ENCODE measurements at places on chromosomes 16 and 17. TPM values are rescaled to one million over a fixed set of nuclear protein-coding genes. Genes with fewer than 3 reads are reported as not detected.

- H3K4me1 ChIP-seq = peaks cover 11% of the 10 kb centered on the region
- peak overlapping the region; percentile 76 for H3K4me3 ChIP-seq
- peak overlapping the region; percentile 82 for H3K27ac ChIP-seq
- peaks cover 3% of the 10 kb centered on the region for H3K36me3 ChIP-seq
Observed at GRCh38 chr16:47779201-47780016, 318.3 kb downstream of the PHKB start.

DNA sequence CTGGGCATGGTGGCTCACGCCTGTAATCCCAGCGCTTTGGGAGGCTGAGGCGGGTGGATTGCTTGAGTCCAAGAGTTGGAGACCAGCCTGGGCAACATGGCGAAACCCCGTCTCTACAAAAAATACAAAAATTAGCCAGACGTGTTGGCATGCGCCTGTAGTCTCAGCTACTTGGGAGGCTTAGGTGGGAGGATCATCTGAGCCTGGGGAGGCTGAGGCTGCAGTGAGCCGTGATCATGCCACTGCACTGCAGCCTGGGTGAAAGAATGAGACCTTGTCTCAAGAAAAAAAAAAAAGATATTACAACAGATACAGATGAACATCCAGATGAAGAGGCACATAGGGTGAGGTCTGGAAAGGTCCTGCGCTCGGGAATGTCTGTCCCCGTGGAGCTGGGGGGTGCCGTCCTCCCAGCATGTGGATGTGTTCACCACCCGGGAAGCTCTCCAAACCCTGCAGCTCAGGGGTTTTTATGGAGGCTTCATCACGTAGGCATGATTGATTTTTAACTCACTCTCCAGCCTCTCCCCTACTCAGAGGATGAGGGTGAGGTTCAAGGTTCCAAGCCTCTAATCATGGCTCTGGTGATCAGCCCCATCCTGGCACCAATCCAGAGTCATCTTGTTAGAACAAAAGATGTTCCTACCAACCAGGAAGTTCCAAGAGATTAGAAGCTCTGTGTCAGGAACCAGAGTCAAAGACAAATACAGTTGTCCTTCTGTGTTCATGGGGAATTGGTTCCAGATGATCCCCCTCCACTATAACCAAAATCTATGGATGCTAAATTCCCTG is 85.0 kb upstream of the DNAJA2 start:
- no peaks in the 10 kb centered on the region for H3K4me1 ChIP-seq
- no peak for DNase-seq
- no peaks in the 10 kb centered on the region for H3K36me3 ChIP-seq
- H3K27me3 ChIP-seq = no peaks in the 10 kb centered on the region
- no peak overlapping the region for H3K27ac ChIP-seq
- H3K4me3 ChIP-seq = no peak overlapping the region

XYLT2 gene
- total RNA-seq = 63.9 TPM

DNA sequence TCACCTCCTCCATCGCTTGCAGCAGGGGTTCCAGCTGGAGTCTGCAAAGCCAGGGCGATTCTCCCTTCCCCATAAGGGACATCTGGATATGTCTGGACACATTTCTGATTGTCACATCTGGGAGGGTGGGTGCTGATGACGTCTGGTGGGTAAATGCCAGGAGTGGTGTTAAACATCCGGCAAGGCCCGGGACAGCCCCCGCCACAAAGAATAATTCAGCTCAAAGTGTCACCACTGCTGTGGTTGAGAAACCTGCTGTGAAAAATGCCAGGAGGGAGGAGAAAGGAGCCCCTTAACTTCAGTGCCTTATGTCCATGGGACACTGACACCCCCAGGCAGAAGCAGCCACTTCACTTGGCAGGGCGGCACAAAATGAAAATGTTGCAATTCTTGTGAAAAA is 179.4 kb upstream of the SDK2 start:
- no peak overlapping the region for H3K4me3 ChIP-seq
- H3K27me3 ChIP-seq = peaks cover 20% of the 10 kb centered on the region
- no peaks in the 10 kb centered on the region for H3K36me3 ChIP-seq
- H3K27ac ChIP-seq = no peak overlapping the region

All from activated T-helper 1 cell treated with anti-CD3 and anti-CD28 coated beads, Interleukin-12 subunit alpha, Interleukin-12 subunit beta, Interleukin-2, Interleukin-4 antibody, amounts not matched to agents 30 ng/mL and 10 ng/mL and 1 ng/mL, durations not matched to agents 14 hours and 24 hours and 36 hours (primary cell).